ENCODE measurements at places on chromosomes 2 and 18.

GRCh38 chr2:28620801-28621171 lies 124.9 kb downstream of the PLB1 start:
- peak; percentile 64 for DNase-seq
- no peaks in the 10 kb centered on the region for H3K36me3 ChIP-seq
- no peaks in the 10 kb centered on the region for H3K27me3 ChIP-seq
- no peak overlapping the region for H3K4me3 ChIP-seq
- H3K27ac ChIP-seq, result peak overlapping the region; percentile 98

- no peak overlapping the region for H3K27ac ChIP-seq
- no peaks in the 10 kb centered on the region for H3K27me3 ChIP-seq
- H3K36me3 ChIP-seq, result no peaks in the 10 kb centered on the region
These were observed 65.9 kb downstream of the CDH20 start for GRCh38 chr18:61398961-61399705.

DNA sequence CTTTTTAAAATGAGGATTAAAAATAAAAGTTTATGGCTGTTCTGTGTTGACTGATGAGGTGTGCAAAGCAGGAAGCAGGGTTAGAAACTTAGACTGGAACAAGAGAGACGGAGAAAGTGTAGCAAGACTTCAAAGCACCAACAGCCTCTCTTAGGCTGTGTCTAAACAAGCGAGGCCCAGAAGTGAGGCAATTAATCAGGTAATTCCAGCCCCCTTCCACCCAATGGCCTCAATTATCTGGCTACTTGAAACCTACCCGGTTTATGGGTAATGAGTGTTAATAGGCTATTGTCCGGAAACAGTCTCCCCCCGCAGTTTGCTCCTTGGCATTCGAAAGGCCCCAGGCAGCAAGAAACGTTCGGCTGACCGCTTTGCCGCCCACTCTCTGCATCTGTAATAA lies 171.7 kb upstream of the MYCN start:
- no peaks in the 10 kb centered on the region for H3K36me3 ChIP-seq
- DNase-seq, result no peak
- no peak overlapping the region for H3K27ac ChIP-seq
- H3K27me3 ChIP-seq, result no peaks in the 10 kb centered on the region
- H3K4me1 ChIP-seq, result no peaks in the 10 kb centered on the region

- H3K27ac ChIP-seq, result no peak overlapping the region
- no peaks in the 10 kb centered on the region for H3K4me1 ChIP-seq
- H3K4me3 ChIP-seq, result no peak overlapping the region
- H3K27me3 ChIP-seq, result no peaks in the 10 kb centered on the region
- no peaks in the 10 kb centered on the region for H3K36me3 ChIP-seq
- DNase-seq, result no peak
These were observed 168.7 kb upstream of the GULP1 start for GRCh38 chr2:188122985-188123384.

GRCh38 chr2:99886418-99886817 lies 256.0 kb downstream of the AFF3 start:
- H3K36me3 ChIP-seq, result no peaks in the 10 kb centered on the region
- H3K27ac ChIP-seq, result no peak overlapping the region
- DNase-seq, result no peak
- H3K4me1 ChIP-seq, result peaks cover 15% of the 10 kb centered on the region

DNA sequence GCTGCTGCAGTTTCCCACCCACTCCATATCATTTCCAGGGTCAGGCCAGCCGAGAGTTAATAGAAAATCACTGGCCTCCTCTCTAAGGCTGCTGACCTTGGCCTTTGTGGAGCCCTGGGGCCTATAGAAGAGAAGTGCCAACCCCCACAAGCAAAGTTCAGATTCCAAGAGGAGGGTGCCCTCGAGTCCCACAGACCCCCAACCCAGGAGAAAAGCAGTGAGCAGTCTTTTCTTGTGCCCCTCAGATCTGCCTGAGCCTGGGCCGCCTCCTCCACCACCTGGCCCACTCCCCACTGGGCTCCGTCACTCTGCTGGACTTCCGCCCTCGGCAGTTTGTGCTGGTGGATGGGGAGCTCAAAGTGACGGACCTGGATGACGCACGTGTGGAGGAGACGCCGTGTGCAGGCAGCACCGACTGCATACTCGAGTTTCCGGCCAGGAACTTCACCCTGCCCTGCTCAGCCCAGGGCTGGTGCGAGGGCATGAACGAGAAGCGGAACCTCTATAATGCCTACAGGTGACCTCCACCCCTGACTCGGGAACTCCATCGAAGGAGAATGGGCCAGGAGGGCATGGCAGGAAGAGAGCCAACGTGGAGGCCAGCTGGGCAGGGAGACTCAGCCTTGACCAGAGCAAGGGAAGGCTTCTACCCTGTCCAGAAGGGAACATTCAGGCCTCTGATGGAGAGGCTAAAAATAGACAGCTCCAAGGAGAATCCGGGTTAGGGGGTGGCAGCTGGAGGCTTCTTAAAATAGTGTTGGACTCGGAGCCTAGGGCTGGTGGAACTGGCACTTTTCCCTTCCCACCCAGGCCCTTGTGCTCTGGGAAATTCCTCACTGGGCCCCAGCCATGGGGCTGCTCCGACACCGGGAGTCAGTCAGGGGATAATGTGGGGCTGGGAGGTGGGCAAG lies 6.2 kb downstream of the PKDCC start:
- peak overlapping the region; percentile 97 for H3K27ac ChIP-seq
- peaks cover 80% of the 10 kb centered on the region for H3K4me1 ChIP-seq
- peak; percentile 93 for DNase-seq
- H3K36me3 ChIP-seq, result peaks cover 44% of the 10 kb centered on the region
- no peak overlapping the region for H3K4me3 ChIP-seq

DNA sequence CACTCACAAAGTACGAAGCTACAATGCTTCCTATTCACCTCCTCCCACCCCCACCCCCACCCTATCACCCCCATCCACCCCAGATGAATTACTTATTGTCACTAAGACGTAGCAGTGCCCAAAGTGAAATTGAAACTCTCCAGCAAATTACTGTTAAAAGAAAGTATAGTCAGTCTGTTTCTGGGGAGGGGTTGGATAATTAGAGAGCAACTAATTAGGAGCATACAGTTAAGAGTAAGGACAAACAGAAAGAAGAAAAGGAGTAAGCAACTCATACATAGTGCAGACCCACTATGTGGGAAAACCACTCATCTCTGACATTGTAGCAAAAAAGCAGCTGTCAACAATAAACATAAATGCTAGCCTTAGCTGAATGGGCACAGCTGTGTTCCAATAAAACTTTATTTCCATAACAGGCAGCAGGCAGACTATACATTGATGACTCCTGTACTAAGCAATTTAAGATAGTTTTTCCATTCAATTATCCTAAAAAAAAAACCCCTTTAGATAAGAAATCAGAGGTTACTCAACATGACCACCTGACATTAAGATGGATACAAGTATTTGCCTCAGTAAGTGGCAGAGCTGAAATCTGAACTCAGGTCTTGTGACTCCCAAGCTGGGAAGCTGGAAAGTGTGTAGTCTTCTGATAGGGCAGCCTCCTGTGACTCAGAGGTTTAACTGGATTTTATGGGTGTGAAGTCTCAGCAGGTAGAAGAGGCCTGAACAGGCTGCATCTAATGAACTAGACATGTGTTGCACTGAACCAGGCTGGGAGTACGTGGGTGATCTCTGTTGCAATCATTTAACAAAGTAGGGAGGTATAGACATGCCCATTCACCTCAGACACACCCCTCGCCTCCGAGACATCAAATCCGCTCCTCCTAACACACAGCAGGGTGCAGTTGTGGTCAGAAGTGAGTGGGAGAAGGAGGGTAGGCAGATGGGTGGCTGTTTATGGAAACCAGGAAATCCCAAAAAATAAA lies 171.8 kb upstream of the KLF7 start:
- H3K4me3 ChIP-seq, result no peak overlapping the region
- H3K27ac ChIP-seq, result no peak overlapping the region
- H3K36me3 ChIP-seq, result no peaks in the 10 kb centered on the region
- H3K4me1 ChIP-seq, result peaks cover 19% of the 10 kb centered on the region

GRCh38 chr2:41954304-41955291 lies 93.2 kb upstream of the PKDCC start:
- no peak for DNase-seq
- no peaks in the 10 kb centered on the region for H3K36me3 ChIP-seq
- H3K27me3 ChIP-seq, result no peaks in the 10 kb centered on the region
- H3K27ac ChIP-seq, result no peak overlapping the region
- H3K4me3 ChIP-seq, result no peak overlapping the region

- no peaks in the 10 kb centered on the region for H3K4me1 ChIP-seq
- H3K36me3 ChIP-seq, result no peaks in the 10 kb centered on the region
- peak overlapping the region; percentile 80 for H3K4me3 ChIP-seq
- H3K27me3 ChIP-seq, result no peaks in the 10 kb centered on the region
- DNase-seq, result no peak
These were observed 947 bp upstream of the ANKRD44 start for GRCh38 chr2:197311421-197312033.

- no peaks in the 10 kb centered on the region for H3K36me3 ChIP-seq
- DNase-seq, result no peak
- H3K27ac ChIP-seq, result no peak overlapping the region
- H3K4me1 ChIP-seq, result peaks cover 7% of the 10 kb centered on the region
These were observed 63.2 kb downstream of the GNAL start for GRCh38 chr18:11752116-11752911.

- H3K27ac ChIP-seq, result no peak overlapping the region
- no peaks in the 10 kb centered on the region for H3K4me1 ChIP-seq
- no peaks in the 10 kb centered on the region for H3K27me3 ChIP-seq
- DNase-seq, result no peak
These were observed 60.6 kb downstream of the CCDC93 start for GRCh38 chr2:117953231-117953630.

DNA sequence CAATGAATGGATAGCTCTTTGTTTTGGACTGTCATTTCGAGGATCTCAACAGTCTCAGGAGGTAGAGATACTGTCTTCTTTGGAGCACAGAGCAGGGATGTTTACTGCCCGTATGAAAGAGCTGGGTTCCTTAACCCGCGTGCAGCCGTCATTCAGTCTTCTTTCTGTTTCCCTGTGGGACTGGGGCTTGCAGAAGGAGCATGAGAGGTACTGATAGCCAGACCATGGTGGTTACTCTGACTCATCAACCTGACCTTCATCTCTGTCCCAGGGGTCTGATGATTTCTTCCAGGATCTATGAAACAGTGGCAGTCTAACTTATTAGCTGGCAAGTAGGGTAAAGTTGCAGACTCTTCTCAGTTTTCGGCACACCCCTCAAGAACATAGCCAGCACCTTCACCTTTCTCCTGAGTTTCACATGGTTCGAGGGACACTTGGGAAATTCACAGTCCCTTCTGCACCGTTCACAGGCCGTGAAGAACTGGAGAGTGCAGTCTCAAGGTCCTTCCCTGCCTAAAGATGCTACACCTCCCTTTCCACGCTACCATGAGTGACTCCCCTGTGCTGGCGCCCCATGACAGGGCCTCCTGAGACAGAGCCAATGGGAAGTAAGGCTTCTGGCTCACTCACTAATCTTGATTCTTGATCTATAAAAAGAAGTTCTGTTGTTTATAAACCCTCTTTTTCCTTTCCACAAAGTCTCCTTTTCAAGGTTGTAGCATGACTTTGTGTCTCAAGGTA lies 226.2 kb downstream of the MC4R start:
- no peaks in the 10 kb centered on the region for H3K36me3 ChIP-seq
- H3K4me1 ChIP-seq, result no peaks in the 10 kb centered on the region
- no peak for DNase-seq
- H3K27ac ChIP-seq, result no peak overlapping the region

DNA sequence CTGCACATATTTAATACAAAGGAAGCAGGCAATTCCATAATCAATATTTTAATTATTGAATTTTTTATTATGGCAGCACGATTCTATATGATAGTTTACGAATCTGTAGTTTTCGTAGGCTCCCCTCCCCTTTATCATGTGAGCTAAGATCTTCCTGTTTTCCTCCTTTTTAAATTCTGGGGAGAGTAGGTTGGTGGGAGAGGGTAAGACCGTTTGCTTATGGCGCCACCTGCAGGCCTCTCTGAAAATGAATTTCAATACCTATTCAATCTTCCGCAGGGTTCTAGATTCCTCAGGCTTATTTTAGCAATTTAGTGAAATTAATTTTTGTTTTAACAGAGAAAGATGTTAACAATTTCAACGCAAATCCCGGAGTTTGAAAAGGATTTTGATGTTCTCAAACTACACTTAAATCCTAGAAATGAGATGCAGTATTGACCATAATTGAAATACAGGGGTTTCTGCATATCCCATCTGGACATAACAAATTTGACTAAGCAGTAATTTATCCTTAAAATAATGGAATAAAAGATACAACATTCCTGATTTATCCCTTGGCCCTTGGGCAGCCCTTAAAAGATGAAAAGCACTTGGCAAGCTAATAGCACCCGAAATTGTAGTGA lies 12.8 kb upstream of the GBX2 start:
- H3K36me3 ChIP-seq, result no peaks in the 10 kb centered on the region
- peaks cover 19% of the 10 kb centered on the region for H3K4me1 ChIP-seq
- H3K4me3 ChIP-seq, result no peak overlapping the region

- peak overlapping the region; percentile 85 for H3K27ac ChIP-seq
- H3K27me3 ChIP-seq, result no peaks in the 10 kb centered on the region
- DNase-seq, result no peak
- H3K4me1 ChIP-seq, result peaks cover 89% of the 10 kb centered on the region
- H3K4me3 ChIP-seq, result peak overlapping the region; percentile 14
These were observed 132.1 kb upstream of the HAAO start for GRCh38 chr2:42924418-42924886.

- H3K27me3 ChIP-seq, result no peaks in the 10 kb centered on the region
- peaks cover 10% of the 10 kb centered on the region for H3K36me3 ChIP-seq
- peaks cover 28% of the 10 kb centered on the region for H3K4me1 ChIP-seq
- DNase-seq, result no peak
- peak overlapping the region; percentile 89 for H3K4me3 ChIP-seq
These were observed 711 bp downstream of the SFXN5 start for GRCh38 chr2:73070643-73071359.

DNA sequence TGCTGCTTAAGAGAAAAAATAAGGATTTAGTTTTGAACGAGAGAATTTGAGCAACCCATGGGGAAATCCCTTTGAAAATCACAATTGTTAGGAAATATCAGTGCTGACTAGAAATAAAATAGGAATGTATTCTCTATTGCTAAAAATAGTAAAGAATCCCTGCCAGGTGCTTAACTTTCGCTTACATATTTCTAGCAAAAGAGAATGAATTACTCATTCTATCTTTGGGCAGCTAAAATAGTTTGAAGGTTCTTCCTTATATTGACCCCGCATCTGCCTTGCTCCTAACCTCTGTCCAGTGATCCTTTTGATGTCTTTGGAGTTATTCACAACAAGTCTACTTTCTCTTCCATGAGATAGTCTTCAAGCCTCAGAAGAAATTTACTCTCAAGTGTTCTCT lies 103.8 kb downstream of the PLCL1 start:
- peak overlapping the region; percentile 16 for H3K27ac ChIP-seq
- no peak overlapping the region for H3K4me3 ChIP-seq
- no peaks in the 10 kb centered on the region for H3K36me3 ChIP-seq
- H3K27me3 ChIP-seq, result no peaks in the 10 kb centered on the region
- peaks cover 54% of the 10 kb centered on the region for H3K4me1 ChIP-seq
- no peak for DNase-seq

DNA sequence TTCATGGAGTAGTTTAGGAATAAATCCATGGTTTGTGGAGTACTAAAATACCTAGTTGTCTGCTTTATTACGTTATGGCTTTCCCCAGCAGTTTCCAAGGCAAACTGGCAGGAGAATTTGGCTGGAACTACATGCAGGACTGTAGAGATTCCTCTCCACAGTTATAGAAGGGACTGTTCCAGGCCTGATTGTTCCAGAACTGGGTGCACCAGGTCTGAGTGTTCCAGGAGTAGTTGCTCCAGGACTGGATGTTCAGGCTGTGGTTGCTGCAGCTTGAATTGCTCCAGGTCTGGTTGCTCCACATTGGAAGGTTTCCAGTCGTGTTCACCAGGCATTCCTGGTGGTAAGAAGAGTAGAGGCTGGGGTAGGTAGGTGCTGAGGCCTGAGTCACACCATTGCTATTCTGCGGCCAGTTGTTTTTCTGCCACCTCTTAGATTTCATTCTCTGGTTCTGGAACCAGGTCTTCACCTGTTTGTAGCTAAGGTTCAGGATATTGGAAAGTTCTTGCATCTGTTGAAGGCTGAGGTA lies 28.1 kb downstream of the SGPP2 start:
- H3K27ac ChIP-seq, result no peak overlapping the region
- no peak overlapping the region for H3K4me3 ChIP-seq
- H3K4me1 ChIP-seq, result no peaks in the 10 kb centered on the region
